ENCODE measurements at places on chromosomes 6 and 20. TPM values are rescaled to one million over a fixed set of nuclear protein-coding genes. Genes with fewer than 3 reads are reported as not detected.

- DNase-seq: no peak
Measured at GRCh38 chr6:31581434-31582229, 592 bp downstream of the LTB start.

GRCh38 chr20:52593654-52594053, 378.5 kb upstream of the TSHZ2 start:
- no peak for DNase-seq

GRCh38 chr20:57071954-57072583, 194.4 kb downstream of the BMP7 start:
- no peak for DNase-seq

DNA sequence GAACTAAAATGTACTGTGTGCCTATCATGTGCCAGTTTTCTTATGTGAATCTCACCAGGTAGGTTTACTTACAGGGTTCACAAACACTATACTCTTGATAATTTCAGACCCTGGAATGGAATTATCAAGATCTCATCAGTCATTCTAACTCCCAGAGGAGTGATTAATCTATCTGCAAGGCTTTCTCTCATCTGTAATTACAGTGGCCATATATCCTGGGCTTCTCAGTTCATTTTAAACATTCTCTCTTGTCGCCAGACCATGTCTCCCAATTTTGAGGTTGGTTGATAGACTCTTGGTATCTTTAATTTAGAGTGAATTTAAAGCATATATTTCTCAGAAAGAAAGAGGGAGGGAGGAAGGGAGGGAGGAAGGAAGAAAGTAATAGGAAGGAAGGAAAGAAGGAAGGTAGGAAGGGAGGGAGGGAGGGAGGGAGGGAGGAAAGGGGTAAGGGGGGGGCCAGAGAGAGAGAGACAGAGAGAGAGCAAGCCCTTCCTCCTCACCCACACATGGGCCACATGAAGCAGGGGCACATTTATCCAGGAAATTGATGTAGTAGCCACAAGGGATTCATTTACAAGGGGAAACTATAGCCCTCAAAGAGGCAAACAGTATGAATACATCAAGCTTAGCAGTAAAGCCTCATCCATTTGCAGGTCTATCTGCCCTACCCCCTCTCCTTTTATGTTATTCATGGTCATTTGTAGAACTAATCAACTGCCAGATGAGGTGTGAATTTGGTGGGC, 25.8 kb upstream of the NRSN1 start:
- DNase-seq: no peak

- DNase-seq: no peak
Measured at GRCh38 chr6:38214159-38214558, 394.6 kb downstream of the ZFAND3 start.

- DNase-seq: no peak
Measured at GRCh38 chr6:41785689-41786450, 1.6 kb upstream of the TOMM6 start.

DNA sequence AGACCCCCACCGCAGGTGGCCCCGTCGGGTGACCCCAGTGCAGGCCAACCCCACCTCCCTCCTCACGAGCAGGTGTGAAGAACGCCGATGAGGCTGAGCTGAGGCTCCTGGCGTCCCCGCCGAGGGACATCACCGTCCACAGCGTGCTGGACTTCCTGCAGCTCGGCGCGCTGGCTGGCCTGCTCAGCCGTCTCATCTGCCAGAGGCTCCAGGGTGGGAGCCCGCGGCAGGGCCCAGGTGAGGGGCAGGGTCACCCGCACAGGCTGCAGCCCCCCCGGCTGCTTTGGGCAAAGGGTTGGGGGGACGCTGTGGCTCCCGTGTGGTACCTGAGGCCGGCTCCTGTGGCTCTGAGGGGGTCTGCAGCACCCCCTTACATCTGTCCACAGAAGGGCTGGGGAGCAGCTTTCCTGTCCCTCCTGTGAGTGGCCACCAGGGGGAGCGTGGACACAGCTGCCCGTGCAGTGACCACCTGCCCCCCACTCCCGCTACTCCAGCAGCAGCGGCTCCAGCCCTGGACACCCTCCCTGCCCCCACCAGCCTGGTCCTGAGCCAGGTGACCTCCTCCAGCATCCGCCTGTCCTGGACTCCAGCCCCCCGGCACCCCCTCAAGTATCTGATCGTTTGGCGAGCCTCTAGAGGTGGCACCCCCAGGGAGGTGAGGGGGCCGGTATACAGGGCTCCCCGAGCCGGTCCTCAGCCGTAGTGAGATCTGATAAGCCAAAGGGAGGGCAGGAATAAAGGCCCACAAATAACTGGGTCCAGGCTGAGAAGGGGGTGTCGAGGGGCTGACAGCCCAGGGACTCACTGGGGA, 16.5 kb downstream of the COL20A1 start:
- DNase-seq: no peak

- no peak for DNase-seq
Measured at GRCh38 chr6:2576499-2576898, 174.2 kb downstream of the MYLK4 start.

DNA sequence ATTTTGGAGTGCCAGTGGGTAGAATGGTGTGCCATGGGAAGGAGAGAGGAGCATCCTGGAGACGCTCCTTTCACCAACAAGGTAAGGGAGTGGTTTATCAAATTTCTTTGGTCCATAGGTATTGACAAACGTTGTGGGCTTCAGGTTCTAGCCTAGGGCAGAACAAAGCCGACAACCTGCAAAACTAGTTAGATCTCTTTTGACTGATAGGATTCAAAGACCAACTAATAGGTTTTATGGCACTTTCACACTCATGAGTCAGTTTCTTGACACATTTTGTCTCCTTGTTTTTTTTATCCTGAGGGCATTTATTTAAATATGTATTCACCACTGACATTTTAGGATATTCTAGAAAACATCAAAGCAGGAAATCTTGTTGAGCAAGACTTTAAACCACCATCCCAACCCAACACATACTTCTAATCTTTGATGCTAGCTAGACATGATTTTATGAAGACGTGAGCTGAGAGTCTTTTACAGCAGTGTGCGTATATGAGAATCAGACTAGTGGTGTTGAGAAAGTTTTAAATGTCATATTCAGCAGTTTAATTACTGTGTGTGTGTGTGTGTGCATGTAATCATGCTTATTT, 370.4 kb upstream of the HSF2 start:
- DNase-seq: no peak

Gene MMP24
- not detected for total RNA-seq

Gene GSTA2
- total RNA-seq: not detected

Gene WFDC11
- total RNA-seq: not detected

DNA sequence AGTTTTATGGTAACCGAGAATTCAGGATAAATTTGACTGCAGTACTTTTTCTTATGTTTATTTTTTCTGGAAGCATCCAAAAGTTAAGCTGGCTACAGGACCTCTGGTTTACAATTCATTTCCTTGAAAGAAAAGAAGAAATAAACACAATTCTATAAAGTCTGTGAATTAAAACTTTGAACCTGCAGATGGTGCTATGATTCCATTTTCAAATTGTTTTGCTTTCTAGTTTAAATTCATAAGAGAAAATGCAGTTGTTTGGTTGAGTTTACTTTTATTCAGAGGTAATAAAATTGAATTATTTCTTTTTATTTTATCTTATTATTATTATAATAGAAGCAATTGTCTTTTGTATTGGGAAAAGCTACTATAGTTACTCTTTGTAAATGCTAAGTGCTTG, 1.8 kb upstream of the VIP start:
- no peak for DNase-seq

GRCh38 chr6:114092943-114093342, 122.0 kb upstream of the HDAC2 start:
- DNase-seq: no peak

Gene COL9A3
- 0.95 TPM for total RNA-seq

Measured in gastrocnemius medialis (tissue), 4 donors.